ENCODE measurements at places on chromosomes 2 and 18. TPM values are rescaled to one million over a fixed set of nuclear protein-coding genes. Genes with fewer than 3 reads are reported as not detected.

GRCh38 chr2:109195193-109196045 lies 66.4 kb downstream of the SH3RF3 start:
- DNase-seq: no peak
- H3K27me3 ChIP-seq: no peaks in the 10 kb centered on the region
- H3K4me3 ChIP-seq: no peak overlapping the region
- H3K27ac ChIP-seq: no peak overlapping the region
- H3K36me3 ChIP-seq: peaks cover 6% of the 10 kb centered on the region

DNA sequence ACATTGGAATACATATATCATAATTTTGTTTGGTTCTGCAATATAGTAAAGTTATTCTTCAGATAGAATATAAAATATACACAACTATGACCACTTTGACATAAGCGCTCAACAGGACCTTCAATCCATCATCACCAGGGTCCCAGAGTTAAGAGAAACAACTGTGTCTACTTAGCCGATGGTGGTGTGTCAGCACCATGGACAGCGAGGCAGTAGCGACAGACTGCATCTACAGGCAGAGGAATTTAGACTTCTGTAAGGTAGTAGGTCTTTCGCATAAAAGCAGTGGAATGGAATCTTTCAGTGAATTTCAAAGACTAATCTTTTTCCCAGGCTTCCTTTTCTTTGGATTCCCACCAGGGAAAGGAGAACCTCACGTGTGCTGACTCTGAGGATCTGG lies 20.5 kb upstream of the LRPPRC start:
- DNase-seq: peak; percentile 61
- no peak overlapping the region for H3K27ac ChIP-seq
- H3K27me3 ChIP-seq: peaks cover 34% of the 10 kb centered on the region
- H3K4me1 ChIP-seq: no peaks in the 10 kb centered on the region
- H3K4me3 ChIP-seq: no peak overlapping the region

Gene FAM124B
- not detected for total RNA-seq

Gene TLX2
- not detected for total RNA-seq

All from MCF 10A (cell line).